Hematopoietic multipotent progenitor cell treated with erythropoietin and hydrocortisone succinate and interleukin-3 and kit ligand, for 8 days (in vitro differentiated cells): ENCODE measurements at places on chromosomes 3 and 15.

GRCh38 chr15:63212050-63213004 lies 22.9 kb downstream of the RAB8B start:
- DNase-seq: peak; percentile 75

- no peak for DNase-seq
Observed at GRCh38 chr15:50321680-50322210, 33.3 kb downstream of the GABPB1 start.

GRCh38 chr3:45181496-45181895 lies 35.3 kb upstream of the CDCP1 start:
- DNase-seq: no peak

DNA sequence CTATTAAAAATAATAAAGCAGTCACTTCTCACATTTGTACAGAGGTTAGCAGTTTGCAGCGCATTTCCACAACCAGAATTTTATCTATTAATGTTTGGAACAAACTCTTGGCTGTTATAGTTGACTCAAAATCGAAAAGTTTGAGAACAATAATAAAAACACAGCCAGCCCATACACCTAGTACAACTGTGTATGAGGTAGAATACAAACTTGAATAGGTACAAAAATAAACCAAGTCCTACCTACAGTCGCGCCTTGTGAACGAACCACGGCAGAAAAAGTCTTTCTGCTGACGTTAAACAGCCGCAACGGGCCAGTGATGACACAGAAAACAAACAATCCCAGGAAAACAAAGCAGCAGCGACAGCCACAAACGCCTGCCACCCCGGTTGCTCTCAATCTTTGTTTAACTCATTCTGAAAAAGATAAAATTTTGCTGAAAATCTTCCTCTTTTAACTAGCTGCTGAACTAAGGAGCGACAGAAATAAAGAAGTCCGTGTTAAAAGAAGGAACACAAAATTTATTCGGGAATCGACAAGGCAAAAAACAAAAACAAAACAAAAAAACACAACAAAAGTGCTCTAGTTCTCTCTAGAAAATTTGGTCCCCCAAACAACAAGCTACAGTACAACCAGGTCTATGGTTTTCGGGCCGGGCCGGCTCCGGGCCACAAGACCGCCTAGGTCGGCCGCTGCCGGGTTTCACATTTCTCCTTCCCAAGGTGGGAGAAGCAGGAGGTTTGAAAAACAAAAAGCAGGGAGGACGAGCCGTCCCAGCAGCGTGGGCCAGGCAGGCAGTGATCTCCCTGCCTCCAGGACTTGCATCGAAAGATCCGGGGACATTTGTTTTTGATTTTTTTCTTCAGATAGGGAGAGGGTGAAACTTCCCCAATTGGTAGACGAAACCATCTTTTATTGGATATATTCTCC lies 2.9 kb downstream of the FOXL2 start:
- peak; percentile 23 for DNase-seq

- DNase-seq: no peak
Observed at GRCh38 chr15:40293006-40293405, 10.1 kb upstream of the ANKRD63 start.

GRCh38 chr3:120601554-120601953 lies 5.4 kb downstream of the NDUFB4 start:
- DNase-seq: no peak

DNA sequence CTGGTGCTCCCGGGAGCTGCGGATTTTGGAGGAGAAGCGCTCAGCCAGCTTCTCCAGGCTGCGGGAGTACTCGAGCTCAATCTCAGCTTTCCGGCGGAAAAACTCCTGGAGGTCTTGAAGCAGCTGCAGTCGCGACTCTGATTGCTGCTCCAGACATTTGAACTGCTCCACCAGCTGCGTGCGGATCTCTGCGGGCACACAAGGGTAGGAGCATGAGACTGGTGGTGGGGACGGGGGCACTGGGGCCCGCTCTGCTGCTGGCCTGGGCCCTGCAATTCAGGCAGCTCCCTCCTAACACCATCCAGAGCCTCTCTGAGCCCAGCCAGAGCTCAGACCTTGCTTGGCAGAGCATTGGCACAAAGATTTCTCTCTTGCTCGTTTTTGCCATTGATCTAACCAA lies 124.7 kb downstream of the SRGAP3 start:
- DNase-seq: no peak

DNA sequence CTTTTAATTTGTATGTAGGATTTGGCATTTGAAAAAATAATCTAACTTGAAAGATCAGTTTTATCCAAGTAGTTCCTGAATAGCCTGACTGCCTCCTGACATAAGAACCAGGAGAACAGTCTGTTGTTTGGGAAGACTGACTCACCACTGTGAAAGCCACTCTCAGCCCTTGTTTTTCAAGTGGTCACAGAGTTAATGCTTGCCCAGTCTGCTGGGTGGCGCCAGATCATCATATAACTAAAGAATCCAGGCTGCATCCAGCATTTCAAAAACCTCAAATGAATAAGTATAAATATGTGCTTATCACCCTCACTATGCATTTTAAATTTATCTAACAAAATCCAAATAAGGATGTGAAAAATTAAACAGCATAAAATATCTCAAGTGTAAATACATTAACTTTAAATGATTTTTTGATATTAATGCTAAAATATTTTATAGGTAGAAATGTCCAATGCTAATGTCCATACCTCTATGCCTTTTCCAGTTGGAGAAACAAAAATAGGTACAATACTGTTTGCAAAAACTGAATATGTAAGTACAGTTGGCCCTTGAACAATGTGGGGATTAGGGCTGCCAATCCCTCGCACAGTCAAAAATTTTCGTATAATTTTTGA lies 26.9 kb upstream of the ZBBX start:
- peak; percentile 49 for DNase-seq

DNA sequence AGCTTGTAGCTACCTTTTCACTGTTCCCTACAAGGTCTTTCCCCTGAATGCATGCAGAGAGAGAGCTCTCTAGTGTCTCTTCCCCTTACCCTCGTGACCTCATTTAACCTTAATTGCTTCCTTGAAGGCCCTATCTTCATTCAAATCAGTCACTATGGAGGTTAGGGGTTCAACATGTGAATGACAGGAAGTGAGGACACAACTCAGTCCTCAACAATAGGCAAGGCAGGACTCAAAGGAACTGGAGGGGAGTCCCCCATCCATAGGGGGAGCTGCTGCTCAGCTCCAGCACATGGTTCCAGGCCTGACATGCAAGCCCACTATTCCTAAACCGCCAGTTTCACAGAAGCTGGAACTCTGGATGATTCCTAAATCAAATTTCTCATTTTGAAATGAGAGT lies 33.8 kb upstream of the GYG1 start:
- peak; percentile 54 for DNase-seq

DNA sequence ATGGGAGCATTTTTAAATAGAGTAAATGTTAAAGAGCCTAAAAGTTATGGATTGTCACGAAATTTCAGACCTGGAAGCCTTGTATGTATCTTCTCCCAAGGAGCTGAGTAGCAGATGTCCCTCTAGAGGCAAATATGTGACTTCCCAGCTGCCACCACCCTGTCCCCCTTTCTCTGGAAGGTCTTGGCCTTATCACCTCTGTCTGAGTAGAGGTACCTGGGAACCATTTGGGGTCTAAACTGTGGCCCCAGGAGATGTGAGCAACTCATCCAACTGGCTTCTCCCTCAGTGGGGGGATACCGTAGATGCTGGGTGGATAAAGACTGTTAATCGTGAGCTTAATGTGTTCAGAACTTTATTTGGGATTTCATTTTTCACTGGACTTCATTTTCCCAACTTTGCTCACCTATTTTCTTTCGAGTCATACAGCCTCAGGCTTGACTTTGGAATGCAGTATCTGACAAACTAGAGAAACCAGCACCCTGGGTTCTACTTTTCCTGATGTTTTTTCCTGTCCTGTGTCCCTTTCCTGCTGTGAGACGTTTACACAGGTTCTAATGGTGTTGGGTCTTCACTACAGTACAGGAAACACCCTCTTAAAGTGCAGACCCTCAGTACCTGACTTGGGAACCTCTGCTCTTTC lies 53.3 kb upstream of the CCR4 start:
- DNase-seq: no peak

DNA sequence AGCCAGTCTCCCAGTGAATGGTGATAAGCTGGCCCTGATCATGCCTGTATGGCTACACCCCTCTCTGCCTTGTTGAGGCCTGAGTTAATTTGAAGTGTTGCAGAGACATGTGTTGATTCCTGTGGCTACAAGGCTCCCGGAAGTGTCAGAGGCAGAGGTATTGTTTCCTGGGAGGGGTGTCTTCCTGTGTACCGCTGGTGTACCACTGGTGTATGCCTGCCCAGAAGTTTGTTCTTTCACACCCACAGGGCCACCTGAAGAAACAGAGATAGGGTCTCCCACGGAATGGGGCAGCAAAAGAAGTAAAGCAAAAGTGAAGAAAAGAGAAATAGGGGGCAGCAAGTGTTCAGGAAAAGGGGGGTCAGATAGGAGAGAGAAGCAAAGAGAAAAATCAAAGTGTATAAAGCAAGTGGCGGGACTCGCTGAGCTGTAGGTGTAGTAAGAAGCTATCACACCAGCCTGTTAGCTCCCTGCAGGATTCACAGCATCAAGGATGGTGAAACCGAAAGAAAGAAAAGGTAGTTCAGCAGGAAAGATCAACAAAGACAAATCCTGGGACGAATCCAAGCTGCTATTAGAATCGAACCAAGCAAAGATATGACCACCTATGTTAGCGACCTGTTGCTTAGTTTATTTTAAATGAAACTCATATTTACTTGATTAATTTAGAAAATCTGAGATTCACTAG lies 36.6 kb upstream of the CD47 start:
- peak; percentile 82 for DNase-seq

DNA sequence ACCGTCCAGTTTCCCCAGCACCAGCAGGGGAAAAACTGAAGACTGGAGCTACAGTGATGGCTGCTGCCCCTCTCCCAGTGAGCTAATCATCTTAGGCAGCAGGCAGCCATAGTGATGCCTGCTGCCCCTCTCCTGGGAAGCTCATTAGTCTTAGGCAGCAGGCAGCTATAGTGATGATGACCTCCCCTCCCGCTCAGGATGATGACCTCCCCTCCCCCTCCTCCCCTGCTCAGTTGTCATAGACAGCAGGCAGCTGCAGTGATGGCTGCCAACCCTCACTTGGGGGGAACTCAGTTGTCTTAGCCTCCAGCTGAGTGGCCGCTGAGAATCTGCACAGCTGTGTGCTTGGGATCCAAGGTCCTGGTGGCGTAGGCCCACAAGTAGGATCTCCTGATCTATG lies 80.9 kb upstream of the MANF start:
- no peak for DNase-seq

- no peak for DNase-seq
Observed at GRCh38 chr15:31276596-31277298, 49.9 kb upstream of the KLF13 start.

GRCh38 chr3:193720169-193720568 lies 127.2 kb downstream of the OPA1 start:
- DNase-seq: no peak

- no peak for DNase-seq
Observed at GRCh38 chr3:157166561-157166960, 6.6 kb upstream of the CCNL1 start.

DNA sequence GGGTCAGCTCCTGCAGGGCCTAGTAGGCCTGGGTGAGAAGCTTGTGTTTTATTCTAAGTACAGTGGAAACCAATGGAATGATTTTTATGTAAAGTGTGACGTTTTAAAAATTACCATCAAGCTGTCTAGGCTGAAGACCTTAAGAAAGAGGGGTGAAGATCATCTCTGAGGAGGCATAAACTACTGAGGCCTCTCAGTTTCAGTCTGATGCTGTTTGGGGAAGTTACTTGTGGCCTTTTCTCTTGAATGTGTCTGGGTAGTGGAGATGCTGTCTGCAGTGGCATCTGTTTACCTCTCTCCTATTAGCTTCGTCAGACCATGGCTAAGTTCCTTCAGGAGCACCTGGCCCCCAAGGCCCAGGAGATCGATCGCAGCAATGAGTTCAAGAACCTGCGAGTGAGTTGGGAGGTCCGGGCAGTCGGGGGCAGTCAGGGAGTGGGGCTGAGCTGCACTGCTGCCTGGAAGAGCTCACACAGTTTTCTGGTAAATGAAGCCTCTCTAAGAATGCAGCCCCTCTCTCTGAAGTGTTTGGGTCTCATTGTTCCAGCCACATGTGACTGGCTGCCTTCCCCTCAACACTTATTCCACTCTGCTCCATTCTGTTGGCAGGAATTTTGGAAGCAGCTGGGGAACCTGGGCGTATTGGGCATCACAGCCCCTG lies 1.9 kb downstream of the IVD start:
- no peak for DNase-seq

- no peak for DNase-seq
Observed at GRCh38 chr3:18223974-18224373, 201.2 kb downstream of the SATB1 start.

DNA sequence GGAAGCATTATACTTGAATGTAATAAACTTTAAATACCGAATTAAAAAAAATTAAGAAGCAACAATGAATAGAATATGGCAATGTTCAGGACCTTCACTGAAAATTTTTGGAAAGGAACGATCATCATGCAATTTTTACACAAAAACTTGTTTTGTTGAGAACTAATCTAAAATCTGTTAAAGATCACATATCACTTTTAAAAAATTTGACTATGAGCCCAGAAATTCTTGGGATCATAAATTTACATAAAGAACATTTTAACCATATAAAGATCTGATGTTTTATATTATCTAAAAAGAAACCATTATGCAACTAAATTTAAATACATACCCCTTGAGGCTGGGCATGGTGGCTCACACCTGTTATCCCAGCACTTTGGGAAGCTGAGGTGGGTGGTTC lies 76.2 kb upstream of the MELTF start:
- no peak for DNase-seq

DNA sequence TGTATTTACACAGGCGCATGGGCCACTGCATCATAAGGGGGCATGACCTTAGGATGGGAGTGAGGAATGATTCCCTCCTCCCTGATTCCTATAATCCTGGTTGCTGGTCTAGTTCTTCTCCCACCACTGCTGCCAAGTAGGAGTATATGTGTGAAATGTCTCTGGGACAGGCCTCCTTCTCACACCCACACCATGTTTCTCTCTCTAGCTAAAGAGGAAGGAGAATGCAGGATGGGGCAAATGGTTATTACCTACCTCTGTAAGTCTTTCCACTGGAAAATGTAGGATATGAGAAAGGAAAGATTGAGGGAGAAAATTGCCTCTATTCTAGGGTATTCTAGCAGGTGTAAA lies 159.2 kb downstream of the THSD4 start:
- DNase-seq: no peak

DNA sequence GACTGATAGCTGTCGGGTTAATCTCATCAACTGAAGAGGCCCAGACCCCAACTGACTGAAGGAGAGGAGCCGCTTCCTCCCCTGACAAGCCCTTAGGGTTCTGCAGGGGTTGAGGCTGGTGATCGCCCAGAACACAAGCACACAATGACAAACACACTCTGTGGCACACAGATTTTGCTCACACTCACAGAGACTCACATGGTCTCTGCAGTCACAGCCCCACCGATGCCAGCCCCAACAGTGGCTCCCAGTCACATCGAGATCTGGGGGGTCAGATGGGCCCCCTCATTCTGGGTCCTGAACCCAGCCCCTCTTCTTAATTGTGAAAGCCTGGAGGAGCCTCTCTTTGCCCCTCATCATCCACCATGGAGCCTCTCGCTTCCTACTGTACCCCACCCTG lies 16.7 kb downstream of the PTH1R start:
- no peak for DNase-seq

- no peak for DNase-seq
Observed at GRCh38 chr3:140724856-140725812, 47.3 kb downstream of the TRIM42 start.

GRCh38 chr3:132537297-132537696 lies 59.8 kb upstream of the ACKR4 start:
- DNase-seq: no peak

- DNase-seq: peak; percentile 41
Observed at GRCh38 chr3:100737334-100737733, 28.0 kb downstream of the TFG start.

- DNase-seq: no peak
Observed at GRCh38 chr3:133977568-133977967, 52.2 kb downstream of the SLCO2A1 start.
